Muscle of back (tissue), 13 donors: ENCODE measurements at places on chromosomes 3 and 15. TPM values are rescaled to one million over a fixed set of nuclear protein-coding genes. Genes with fewer than 3 reads are reported as not detected.

DNA sequence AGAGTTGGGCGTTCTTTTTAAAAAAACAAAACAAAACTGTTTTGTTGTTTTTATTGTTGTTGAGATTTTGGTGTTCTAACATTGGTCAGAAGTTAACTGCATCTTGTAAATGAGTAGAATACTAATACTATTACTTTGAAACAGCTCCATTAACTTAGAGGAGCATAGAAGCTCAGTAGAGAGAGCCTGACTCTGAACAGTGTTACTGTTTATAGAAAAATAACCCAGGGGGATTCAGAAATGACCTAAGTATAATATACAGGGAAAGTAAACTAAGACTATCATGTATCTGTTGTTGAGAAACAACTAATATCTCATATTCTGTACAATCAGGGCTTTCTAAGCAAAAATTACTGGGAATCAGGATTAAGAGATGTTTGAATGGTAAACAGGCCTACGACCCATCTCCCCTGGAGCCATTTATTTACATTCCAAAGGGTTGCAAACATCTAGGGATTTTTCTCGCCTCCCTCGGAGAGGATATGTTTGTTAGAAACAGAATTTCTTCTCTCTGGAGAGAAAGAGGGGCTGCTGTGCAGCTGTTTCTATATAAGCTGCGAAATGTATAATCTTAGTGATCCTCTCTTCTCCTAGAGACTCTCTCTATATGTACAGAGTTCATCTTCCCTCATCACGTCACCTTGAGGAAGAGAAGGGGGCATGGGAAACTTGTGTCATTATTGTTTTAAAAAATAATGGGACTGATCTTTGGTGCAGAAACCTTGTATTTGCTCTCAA, 827.5 kb upstream of the DPPA4 start:
- no peak for DNase-seq

- no peak for DNase-seq
Measured at GRCh38 chr3:177410730-177411129, 213.4 kb upstream of the TBL1XR1 start.

- DNase-seq = no peak
Measured at GRCh38 chr15:60318216-60318867, 79.4 kb downstream of the ANXA2 start.

- no peak for DNase-seq
Measured at GRCh38 chr3:136547293-136547692, 204.9 kb downstream of the STAG1 start.

DNA sequence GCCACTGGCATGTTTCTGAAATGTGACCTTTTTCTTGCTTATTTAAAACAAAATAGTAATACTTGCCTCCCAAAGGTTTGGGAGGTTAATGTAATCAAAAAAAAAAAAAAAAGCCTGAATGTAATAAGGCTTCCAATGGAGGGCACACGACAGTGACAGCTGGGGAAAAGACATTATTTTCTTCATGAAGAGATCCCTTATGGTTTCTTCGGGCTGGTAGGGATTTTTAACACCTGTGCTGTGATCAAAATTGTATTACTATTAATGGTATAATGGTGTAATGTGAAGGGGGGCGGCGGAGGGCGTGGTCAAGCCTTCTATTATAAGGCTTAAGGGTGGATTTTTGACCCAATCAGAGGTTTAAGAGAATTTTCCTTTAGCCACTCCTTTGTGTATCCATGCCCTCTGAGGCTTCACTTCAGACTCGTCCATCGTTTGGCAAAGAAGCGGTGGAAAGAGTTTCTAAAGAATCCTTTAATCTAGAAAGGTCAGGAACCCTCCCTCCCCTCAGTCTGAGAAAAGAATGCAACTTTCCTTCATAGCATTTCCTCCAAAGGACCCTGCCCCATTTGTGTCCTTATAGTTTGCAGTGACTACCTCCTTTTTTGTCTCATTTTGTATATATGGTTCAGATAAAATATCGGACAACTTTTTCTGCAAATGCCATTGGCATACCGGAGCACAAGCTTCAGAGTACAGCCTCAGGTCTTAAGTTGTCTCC, 89.5 kb upstream of the CHD2 start:
- DNase-seq = peak; percentile 73

- no peak for DNase-seq
Measured at GRCh38 chr15:59687836-59688235, 1.3 kb downstream of the BNIP2 start.

DNA sequence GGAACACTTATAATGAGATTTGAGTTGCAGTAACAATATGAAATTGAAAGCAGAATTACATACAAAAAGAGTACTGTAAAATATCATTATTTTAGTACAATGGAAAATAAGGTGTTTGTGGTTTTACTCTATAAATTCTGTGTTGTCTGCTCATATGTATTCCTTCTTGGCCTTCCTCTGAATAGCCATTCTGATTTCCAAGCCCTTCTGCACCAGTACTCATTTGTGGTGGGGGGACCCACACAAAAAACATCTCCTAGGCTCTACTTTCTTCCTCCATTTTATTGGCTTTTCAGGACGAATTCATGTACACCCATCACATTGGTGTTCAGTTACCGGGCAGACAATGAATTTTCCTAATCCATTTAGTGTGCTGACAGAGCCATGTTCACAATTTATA, 338.2 kb downstream of the ERC2 start:
- DNase-seq = no peak

LOXL1 gene
- 27.6 TPM for polyA plus RNA-seq

DNA sequence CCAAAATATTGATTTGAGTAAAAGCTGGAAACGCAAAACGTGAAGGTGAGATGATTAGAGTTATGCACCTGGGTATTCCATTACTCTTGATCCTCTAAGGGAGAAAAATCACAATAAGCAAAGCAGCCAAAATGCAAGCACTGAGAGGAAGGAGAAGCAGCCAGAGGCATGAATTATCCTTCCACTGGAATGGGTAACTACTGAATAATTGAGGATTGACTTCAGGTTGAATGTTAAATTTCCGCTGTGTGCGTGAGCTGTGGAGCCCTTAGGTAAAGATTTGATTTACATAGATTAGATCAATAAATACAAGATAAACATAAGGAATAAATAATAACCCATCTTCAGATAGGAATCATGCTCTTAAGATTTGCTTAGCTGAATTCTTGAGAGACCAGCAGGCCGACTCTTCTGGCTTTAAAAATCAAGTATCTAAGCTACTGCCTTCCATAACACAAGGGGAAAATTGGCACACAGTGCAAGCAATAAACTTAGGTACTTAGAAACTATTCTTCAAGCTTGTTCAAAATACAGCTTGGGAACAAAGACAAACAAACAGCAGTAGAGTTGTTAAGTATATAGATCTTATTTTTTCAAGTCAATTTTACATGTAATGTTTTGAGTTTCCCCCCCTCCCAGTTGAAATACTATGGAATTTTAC, 1459.5 kb downstream of the ZPLD1 start:
- no peak for DNase-seq

GRCh38 chr3:194604837-194605236, 28.4 kb downstream of the TMEM44 start:
- no peak for DNase-seq
